ENCODE measurements at places on chromosomes 6 and 20.

DNA sequence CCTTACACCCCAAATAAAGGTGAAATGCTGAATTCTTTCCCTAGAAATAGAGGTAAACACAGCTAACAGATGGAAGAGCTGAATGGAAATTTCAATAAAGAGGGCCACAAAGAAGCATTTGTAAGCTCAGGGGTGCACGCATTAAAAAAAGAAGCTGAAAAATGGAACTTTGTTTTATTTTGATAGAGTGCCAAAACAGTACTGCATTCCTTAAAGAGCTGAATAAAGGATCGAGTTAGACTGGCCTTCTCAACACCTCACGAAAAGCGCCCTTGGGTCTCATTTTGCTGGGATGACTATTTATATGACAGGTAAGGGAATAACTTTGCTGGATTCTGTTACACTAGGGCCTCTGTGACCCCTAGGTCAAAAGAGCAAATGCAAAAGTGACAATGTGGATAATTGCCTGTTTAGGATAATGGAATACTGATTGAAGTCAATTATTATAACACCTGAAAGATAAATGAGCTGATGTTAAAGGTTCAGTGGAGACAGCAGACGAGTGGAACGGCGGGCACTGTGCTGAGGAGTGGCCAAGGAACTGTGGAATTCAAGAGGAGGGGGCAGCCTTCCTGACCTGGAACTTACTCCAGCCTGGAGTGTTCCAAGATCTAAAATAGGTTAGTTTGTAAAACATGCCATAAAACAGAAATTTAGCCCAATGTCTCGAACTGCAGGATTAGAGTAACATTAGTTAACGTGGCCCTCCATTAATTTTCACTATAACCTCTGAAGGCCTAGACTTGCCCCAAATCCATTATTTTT is 168.4 kb downstream of the FOXC1 start:
- DNase-seq, result no peak

- DNase-seq, result no peak
Measured at GRCh38 chr6:155349129-155349528, 34.8 kb upstream of the TFB1M start.

DNA sequence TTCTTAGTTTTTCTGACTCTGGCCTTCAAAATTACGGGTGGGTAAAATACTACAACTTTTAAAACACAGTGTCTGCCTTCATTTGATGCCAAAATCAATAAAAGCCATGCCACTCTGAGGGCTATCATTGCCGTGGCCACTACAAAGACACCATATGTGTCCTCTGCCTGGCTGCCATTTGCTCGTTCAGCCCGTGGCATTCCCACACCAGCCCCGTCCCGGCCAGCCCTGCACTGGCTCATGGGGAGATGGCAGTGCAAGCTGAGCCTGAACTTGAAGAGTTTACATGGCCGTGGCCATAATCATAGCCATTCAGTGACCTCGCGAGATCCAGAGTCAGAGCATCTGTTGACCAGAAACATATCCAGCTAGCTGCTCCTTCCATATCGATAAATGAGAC is 79.2 kb downstream of the SMOC2 start:
- DNase-seq, result no peak

DNA sequence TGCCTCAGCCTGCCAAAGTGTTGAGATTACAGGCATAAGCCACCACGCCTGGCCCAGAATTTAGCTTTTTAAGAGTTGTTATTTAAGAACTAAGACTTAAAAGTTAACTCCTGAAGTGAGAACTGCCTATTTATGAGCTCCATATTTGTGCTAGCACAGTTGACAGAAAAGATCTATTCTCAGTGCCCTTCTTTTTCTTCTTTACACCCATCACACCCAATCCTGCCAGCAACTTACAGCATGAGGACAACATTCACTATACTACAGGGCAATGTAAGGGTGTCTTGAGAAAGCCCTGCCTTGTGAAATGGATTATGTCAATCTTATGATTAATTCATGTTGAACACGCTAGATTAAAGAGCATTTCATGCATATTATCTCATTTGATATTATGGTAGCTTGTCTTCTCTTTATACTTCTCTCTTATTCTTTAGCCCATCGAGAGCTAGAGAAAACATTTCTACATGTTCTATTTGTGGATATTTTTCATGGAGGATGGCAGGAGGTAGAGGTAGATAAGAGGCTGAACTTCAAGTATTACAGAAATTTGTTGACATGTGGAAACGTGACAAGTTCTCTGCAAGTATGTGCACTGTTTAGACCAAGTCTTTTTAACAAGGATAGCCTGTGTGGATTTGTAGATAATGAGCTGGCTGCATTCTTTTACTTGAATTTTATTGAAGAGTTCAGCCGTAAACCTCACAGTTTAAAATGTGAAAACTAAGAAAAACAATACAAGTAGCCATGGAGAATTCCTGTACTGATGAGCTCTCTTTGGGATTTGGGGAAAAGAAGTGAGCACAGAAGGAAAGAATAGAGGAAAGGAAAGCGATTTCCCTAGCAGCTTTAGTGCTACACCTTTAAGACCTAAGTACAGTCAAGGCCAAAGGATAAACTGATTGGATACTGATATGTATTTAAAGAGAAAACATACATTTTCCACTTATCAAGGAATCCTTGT is 212.2 kb downstream of the ARHGAP18 start:
- DNase-seq, result no peak

Measured in right lung (tissue), 10 donors.